Kidney (tissue), 22 donors: ENCODE measurements at places on chromosomes 6 and 20. TPM values are rescaled to one million over a fixed set of nuclear protein-coding genes. Genes with fewer than 3 reads are reported as not detected.

DNA sequence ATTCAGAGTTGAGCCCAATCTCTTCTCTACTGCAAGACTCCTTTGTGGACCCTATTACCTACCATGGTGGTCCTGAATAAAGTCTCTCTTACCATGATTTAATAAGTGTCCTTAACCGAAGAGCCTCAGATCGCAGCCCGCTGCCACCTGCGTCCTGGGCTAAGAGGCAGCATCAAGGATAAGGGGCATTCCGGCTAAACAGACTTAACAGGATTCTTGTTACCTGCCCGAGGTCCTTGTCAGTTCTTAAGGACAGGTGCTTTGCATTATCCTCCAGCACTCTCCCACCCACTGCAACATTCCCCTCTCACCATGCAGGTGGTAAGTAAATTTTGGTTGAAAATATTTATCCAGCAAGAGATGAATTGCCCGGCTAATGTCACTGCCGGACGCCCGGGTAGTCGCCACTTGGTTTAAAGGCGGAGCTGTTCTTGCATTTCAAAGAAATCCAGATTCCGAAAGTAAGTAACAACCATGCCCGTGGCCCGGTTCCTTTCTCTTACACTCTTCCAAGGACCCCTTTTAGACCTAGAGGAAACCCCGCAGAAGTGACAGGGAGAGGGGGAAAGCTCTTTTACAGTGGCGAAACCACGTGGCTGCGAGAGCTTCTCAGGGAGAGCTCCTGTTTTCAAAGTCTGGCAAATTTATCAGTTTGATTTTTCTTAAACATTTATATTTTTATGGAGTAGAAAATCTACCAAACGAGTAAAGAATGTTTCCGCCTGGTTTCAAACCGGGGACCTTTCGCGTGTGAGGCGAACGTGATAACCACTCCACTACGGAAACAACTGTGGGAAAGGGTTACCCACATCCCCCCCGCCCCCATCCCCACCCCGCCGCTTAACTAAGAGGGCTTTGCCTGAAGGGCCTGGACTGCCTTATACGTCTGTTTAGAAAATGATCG lies 41.9 kb upstream of the PRSS16 start:
- H3K4me3 ChIP-seq, result no peak overlapping the region
- no peaks in the 10 kb centered on the region for H3K36me3 ChIP-seq
- H3K27ac ChIP-seq, result no peak overlapping the region
- peaks cover 17% of the 10 kb centered on the region for H3K27me3 ChIP-seq
- peak; percentile 27 for DNase-seq
- no peaks in the 10 kb centered on the region for H3K4me1 ChIP-seq

DNA sequence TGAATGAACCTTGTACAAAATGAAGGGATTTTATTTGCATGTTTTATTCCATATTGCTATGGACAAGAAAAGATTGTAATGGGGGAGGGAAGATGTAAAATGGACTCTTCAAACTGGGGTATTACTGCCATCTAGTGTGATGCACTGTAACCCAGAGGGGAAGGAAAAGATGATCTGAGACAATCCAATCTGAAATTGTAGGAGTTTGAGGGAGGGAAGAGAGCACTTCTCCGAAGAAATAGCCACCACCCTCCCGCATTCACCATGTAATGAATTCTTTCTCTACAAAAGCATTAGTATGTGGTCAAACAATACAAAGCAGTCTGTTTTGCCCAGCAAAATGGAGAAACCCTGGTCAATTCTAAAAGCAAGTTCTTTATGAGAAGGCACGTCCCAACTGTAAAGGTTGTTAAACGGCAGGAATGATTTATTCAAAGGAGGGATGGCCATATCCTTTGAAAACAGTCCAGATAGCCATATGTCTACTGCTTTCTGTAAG lies 679.5 kb upstream of the NRSN1 start:
- H3K4me1 ChIP-seq, result no peaks in the 10 kb centered on the region
- H3K36me3 ChIP-seq, result no peaks in the 10 kb centered on the region
- DNase-seq, result peak; percentile 88
- H3K27ac ChIP-seq, result no peak overlapping the region
- H3K4me3 ChIP-seq, result no peak overlapping the region

GRCh38 chr6:47490676-47491075 lies 13.1 kb downstream of the CD2AP start:
- no peak for DNase-seq
- H3K27ac ChIP-seq, result no peak overlapping the region
- no peaks in the 10 kb centered on the region for H3K36me3 ChIP-seq
- H3K4me1 ChIP-seq, result peaks cover 6% of the 10 kb centered on the region
- no peaks in the 10 kb centered on the region for H3K27me3 ChIP-seq

- no peaks in the 10 kb centered on the region for H3K27me3 ChIP-seq
- H3K27ac ChIP-seq, result no peak overlapping the region
- H3K36me3 ChIP-seq, result no peaks in the 10 kb centered on the region
Observed at GRCh38 chr20:13494019-13494418, 144.7 kb downstream of the TASP1 start.

DNA sequence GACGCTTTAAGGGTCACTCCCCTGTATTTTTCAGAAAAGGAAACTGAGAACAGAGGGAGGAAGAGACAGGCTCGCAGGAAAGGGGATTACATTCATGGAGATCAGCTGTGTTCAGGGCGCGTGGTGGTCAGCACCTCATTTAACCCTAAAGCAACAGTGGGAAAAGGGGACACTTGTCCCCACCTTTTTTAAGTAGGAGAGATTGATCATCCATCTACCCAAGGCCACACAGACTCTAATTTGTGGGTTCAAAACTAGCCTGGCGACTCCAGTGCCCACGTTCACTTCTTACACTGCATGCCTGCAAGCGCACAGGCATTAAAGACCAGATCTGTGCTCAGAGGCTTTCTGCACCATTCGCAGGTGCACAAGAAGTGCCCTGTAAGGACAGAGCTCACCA lies 167.9 kb upstream of the SNX9 start:
- peaks cover 16% of the 10 kb centered on the region for H3K36me3 ChIP-seq
- H3K27me3 ChIP-seq, result no peaks in the 10 kb centered on the region
- DNase-seq, result no peak
- no peak overlapping the region for H3K4me3 ChIP-seq
- H3K4me1 ChIP-seq, result no peaks in the 10 kb centered on the region
- H3K27ac ChIP-seq, result no peak overlapping the region

DNA sequence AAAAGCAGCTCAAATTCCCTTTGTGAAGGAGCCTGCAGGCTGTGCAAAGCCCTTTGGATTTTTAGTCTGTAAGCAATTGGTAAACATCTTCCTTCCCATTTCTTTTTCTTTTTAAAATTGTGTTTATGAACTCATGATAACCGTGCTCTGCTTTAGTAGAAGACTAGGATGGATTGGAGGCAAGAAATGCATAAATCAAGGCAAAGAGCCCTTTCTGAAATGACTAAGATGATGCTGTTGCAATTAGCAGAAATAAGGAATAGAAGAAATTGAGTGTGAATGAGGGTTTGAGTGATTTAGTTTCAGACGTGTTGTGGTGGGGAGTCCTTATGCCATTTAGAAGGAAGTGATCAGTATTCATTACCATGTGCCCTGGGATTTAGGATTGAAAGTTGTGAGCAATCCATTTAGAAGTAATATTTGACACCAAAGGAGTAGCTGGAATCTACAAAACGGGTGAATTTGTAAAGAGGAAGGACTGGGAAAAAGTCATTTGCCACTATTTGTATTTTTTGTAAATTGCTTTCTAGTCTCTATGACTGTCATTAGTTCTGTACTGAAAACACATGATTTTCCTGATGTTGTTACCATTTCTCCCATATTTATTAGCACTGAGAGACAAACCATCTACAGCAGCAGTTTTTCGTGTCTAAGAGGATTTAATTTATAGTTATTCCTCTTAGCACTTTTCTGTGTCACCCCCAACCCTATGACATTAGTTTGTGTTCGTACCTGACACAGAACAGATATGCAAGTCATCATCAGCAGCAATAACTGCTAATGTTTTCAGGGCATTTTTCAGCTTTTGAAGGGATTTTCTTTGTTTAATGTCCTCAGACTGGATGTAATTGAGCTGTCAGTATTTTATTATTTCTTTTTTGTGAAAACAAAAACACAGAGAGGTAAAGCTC lies 265.0 kb downstream of the UTRN start:
- H3K27me3 ChIP-seq, result no peaks in the 10 kb centered on the region
- no peaks in the 10 kb centered on the region for H3K4me1 ChIP-seq

DNA sequence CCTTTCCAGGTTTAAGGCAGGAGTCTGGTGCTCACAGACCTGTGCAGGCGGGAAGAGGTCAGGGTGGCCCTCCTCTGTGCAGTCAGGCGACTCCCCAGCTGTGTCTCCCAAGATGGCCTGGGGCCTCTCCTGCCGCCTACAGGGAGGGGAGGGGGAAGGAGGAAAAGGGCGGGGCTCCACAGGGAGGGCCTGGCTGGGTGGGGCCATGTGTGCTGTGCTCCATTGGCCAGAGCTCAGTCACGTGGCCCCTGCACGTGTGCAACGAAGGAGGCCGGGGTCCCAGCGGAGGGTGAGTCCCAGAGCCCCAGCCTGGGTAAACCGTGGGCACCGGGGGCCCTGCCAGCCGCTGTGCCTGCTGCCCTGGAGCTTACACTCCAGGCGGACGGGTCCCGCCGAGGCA lies 211.6 kb downstream of the ZDHHC14 start:
- peaks cover 2% of the 10 kb centered on the region for H3K4me1 ChIP-seq
- H3K27me3 ChIP-seq, result no peaks in the 10 kb centered on the region
- peak; percentile 12 for DNase-seq
- peak overlapping the region; percentile 67 for H3K27ac ChIP-seq

GJA10 gene
- polyA plus RNA-seq, result not detected

KCNK15 gene
- 0.62 TPM for polyA plus RNA-seq

RRAGD gene
- 51.6 TPM for polyA plus RNA-seq

FIG4 gene
- 13.1 TPM for polyA plus RNA-seq

CST7 gene
- 1.4 TPM for polyA plus RNA-seq

RAB44 gene
- not detected for polyA plus RNA-seq

GPR63 gene
- 0.37 TPM for polyA plus RNA-seq

ANGPT4 gene
- 0.24 TPM for polyA plus RNA-seq

SRMS gene
- not detected for polyA plus RNA-seq

GRM4 gene
- polyA plus RNA-seq, result not detected
